ENCODE measurements at places on chromosomes 6 and 20.

GRCh38 chr6:148528292-148528691 lies 185.7 kb downstream of the SASH1 start:
- peak; percentile 40 for DNase-seq

DNA sequence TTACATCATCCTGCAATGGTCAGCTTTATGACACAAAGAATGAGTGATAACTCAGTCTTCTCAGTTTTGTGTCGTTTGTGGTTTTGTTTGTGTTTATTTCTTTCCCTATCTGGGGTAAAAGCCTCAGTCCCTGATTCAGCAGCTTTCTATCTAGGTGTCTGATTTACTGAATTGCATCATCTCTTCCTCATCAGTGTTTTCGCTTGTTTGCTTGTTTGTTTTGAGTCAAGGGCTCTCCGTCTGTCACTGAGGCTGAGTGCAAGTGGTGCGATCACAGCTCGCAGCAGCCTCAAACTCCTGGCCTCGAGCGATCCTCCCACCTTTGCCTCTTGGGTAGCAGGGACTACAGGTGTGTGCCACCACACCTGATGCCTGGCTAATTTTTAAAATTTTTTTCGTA lies 548.9 kb downstream of the PRKN start:
- no peak for DNase-seq

- DNase-seq = no peak
These were observed 127.8 kb downstream of the TASP1 start for GRCh38 chr20:13510837-13511488.

DNA sequence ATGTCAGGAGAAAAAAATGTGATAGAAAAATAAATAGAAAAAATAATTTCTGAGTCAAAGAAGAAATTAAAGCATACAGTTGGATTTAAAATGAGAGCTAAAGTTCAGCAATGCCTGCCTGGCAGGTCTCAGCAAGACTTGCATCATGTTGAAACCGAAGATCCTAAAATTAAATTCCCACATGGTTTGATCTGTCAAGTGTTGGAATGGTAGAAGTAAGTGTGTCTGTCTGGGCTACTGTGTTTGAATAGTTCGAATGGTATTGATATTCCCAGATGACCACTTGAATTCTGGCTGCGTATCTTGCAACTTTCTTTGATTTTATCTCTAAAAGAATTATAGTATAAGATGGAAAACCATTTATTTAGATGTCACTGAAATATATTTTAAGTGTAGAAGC lies 1349.6 kb downstream of the EPHA7 start:
- DNase-seq = no peak

DNA sequence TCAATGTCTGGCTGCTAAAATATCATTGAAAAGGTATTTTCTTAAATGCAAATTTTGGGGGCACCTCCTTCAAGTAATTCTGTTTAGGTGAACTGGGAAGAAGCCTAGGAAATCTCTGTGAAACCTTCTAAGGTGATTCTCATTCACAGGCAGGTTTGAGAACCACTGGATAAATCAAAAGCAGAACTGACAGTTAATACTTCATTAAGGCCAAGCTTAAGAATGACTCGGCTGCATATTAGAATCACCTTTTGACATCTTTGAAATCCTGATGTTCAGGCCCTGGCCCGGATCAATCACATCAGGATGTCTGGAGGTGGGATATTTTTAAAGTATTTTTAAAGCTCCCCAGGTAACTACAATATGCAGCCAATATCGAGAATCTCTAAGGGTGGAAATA lies 50.6 kb downstream of the FKBP1C start:
- DNase-seq = no peak

GRCh38 chr6:21855811-21856455 lies 262.4 kb downstream of the SOX4 start:
- DNase-seq = no peak

- DNase-seq = no peak
These were observed 263.2 kb downstream of the DLL1 start for GRCh38 chr6:170027647-170028043.

GRCh38 chr6:63352069-63352543 lies 32.3 kb upstream of the LGSN start:
- DNase-seq = peak; percentile 66

DNA sequence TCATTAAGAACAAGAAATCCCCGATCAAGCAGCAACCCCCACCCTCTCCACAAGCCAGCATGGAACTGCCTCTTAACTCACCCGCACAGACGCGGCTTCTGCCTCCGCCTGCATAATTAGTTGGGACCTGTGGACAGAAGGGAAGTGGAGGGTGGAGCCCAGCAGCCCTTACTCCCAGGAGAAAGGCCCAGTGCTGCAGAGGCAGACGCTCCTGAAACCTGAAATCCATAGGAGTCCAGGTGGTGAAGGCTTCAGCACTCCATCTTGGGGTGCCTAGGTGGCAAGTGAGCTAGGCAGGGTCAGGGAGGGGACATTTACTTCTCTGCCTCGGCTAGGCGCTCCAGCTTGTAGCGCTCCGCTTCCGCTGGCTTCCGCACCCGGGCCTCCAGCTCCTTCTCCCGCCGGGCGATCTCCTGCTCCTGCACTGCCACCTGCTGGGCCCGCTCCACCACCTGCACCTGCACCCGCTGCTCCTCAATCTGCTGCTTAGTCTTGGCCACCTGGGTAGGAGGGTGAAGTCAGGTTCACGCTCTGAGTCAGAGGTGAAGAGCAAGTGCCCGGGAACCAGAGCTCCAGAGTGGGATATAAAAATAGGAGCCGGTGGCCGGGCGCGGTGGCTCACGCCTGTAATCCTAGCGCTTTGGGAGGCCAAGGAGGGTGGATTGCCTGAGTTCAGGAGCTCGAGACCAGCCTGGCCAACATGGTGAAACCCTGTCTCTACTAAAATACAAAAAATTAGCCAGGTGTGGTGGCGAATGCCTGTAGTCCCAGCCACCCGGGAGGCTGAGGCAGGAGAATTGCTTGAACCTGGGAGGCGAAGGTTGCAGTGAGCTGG lies 10.7 kb downstream of the TUBB start:
- peak; percentile 57 for DNase-seq

- DNase-seq = no peak
These were observed 29.1 kb downstream of the PLCG1 start for GRCh38 chr20:41166201-41167117.

DNA sequence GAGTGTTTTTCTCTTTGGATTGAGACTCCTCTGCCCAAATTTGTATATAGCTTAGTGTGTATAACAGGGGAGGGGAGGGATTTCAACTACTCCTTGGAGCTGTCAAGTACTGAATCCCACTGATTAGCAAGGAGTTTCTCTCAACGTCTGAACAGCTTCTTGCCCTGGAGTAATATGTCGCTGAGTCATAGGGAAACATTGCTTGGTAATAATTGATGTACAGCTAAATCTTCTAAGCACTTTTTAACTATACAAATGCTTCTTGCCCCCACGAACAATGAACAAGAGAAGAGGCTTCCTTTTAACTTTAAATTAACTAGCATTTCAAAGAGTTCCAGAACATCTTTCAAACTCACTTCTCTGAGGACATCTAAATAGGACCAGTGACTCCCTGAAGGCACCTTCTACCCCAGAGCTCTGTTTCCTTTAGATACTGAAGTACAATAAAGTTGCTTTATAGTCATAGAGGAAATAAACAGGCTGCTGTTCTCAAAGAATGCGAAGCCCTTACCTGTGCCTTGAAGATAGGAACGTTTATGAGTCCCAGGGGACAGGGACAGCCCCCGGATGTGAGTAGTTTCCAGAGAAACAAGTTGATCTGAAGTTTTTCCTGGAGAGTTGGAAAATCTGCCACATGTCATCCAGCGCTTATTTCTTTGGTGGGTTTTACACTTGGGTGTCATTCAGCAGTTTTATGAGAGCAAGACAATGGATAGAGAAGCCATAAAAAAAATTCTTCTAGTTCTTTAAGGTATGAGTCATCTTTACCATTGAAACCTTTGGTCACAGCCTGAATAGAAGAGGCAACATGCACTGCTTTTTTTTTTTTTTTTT lies 462.5 kb upstream of the BTBD3 start:
- DNase-seq = peak; percentile 87

DNA sequence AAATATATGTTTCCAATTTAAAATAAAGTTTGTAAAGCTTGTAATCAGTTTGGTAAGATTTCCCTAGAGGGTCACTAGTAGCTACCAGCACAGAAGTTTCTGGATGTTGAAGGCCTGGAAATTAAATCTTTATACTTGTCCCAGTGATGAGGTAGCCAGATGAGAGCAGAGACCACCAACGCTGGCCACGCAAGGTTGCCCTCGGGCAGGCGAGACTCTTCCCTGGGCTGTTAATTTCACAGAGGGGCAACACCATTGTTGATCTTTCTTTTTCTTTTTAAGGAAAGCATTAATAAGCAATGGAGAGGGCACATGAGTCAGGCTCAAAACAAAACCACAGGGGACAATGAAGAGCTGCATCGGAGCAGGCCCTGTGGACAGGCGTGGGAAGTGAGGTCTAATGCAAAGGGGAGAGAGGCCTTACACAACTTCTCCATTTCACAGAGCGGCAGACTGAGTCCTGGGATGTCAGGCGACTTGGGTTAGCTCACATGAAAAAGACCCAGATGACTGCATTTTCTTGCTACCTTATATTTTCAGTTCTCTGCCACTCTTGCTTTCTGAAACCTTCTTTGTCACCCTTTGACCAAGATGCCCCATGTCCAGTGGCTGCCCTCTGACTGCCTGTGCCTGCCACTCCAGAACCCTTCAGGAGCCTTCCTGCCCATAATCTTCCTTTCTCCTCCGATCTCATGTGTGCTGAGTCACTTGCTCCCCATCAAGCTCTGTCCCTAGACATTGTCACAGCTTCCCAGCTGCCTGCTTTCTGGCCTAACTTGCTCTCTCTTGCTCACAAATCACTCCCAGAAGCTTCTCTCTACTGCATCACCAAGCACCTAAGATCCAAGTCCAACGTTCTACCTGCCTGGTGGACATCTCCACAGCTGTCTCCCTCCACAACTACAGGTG lies 107.7 kb upstream of the CDYL start:
- DNase-seq = peak; percentile 31

GRCh38 chr20:36135821-36136220 lies 18.7 kb upstream of the EPB41L1 start:
- DNase-seq = no peak

- DNase-seq = peak; percentile 15
These were observed 86.0 kb downstream of the TIAM2 start for GRCh38 chr6:155080881-155081845.

DNA sequence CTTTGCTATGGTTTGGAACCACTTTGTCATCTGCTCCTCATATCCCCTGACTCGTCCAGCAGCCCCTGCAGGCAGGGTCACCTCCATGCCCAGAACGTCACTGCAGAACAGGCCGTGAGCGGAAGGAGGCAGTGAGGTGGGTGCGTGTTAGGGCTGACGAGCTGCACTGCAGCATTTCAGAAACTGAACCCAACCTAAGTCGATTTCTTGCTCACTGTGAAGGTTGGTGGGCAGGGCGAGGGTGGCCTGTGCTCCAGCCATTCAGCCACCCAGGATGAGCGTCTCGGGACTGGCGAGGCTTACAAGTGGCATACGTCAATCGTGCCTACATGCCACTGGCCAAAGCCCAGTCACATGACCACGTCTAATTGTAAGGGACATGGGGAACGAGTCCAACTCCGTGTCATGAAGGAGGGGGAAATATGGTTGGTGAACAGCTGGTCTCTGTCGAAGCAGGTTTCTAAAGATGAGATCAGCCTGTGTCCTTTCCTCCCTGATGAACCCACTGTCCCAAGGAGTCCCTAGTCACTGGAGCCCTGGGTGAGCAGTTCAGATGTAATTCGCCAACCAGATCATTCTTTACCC lies 289.1 kb downstream of the TAF4 start:
- no peak for DNase-seq

DNA sequence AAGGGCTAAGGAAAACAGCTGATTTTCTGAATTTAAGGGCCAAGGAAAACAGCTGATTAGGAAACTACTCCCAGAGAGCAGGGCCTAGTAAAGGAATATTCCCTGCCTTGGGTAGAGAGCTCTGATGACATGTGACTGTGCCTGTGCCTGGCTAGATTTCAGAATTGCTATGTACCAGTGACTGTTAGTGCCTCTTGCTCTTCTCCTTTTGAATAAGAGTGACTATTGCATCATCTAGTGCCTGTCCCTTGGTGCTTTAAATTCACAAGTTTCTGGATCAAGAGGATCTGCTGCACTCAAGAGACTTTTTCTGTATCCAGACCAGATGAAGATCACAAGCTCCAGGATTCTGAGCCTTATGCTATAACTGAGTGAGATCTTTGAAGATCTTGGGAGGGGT lies 332.9 kb downstream of the KIF16B start:
- no peak for DNase-seq

All from ELR (cell line).